ENCODE measurements at places on chromosomes 7 and 10.

- DNase-seq, result no peak
These were observed 124.8 kb upstream of the RPA3 start for GRCh38 chr7:7843240-7843639.

GRCh38 chr10:13946209-13946460 is 359.4 kb downstream of the PRPF18 start:
- DNase-seq, result no peak

- DNase-seq, result peak; percentile 12
These were observed 41.4 kb downstream of the COL1A2 start for GRCh38 chr7:94436018-94436604.

GRCh38 chr7:74180866-74181265 is 6.7 kb downstream of the EIF4H start:
- DNase-seq, result no peak
